Vagina (tissue), 2 donors: ENCODE measurements at places on chromosomes 13 and 19.

DNA sequence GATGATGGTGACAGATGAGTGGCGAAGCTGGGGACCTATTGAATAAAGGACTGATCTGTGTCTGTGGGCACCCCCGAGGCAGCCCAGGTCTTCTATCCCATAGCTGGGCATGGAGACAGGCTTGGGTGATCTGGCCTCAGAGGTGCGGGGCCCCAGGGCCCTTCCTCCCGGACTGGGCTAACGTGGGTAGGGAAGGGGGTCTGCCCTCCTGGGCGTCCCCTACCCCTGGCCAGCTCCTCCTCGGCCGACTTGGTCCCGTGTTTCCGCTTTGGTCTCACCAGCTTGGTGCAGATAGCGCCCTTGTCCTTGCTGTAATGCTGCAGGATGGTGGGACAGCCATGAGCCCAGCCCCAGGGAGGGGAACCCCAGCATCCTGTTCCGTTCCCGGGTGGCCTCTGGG is 3.3 kb downstream of the MATK start:
- no peak for DNase-seq

DNA sequence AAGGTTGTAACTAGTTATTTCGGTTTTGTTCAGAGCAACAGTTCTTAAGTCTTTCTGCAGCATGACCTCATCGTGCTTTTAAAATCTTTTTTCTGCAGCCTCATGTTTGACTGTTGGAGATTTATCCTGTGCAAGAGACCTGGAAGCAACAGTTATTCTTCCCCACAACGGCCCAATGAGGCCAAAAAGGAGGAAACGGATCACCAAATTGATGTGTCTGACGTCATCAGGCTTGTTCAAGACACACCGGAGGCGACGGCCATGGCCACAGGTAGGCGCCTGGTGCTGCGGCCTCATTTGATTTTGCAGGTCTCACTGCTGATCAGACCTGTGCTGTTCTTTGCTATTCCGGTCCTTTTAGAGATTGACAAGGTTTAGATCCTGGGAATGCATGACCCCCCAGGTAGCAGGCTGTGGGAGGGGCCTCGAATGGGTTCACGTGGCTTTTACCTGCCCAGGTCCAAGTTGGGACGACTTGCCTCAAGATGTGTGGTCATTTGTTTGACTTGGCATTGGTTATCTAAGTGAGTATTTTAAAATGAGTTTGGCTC is 66.8 kb upstream of the MCF2L start:
- no peak for DNase-seq

GRCh38 chr13:101053301-101054093 is 362.8 kb downstream of the NALCN start:
- no peak for DNase-seq

DNA sequence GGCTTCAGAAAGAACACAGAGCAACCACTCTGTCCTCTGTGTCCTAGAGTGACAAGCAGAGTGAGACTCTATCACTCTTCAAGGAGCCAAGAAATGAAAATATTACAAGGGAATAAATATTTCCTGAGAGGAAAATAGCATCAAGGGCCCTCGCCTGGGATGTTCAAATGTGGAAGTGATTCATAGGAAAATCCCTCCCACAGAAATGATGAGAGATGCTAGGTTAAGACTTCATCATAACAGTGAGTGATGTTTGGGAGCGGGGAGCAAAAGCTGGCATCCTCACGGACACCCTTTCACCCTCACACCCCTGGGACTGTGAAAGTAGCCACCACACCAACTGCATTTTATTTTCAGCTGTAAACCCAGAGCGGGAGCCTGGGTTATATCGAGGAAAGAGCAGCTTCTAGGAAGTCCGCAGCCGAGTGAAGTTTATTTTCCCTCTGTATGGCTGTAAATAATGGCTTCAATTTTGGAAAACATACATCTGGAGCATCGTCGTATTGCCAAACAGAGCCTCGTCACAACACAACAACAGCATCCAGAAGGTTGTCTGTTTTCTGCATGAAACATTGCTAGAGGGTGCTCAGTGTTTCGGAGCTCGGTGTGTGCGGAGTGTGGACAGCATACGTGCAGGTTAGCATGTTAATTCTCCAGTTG is 54.8 kb downstream of the DLEU7 start:
- no peak for DNase-seq

GRCh38 chr19:40502081-40502480 is 35.3 kb downstream of the SPTBN4 start:
- DNase-seq: no peak

- DNase-seq: no peak
These were observed 45.8 kb downstream of the GGACT start for GRCh38 chr13:100542826-100543156.
